ENCODE measurements at places on chromosomes 12 and 14.

GRCh38 chr12:93148412-93148811, 219.3 kb upstream of the EEA1 start:
- no peak for DNase-seq

- DNase-seq: no peak
Observed at GRCh38 chr14:104789752-104790743, 5.5 kb downstream of the AKT1 start.

- DNase-seq: no peak
Observed at GRCh38 chr12:41983856-41984255, 160.8 kb downstream of the GXYLT1 start.

GRCh38 chr12:43155376-43155775, 396.6 kb downstream of the ADAMTS20 start:
- DNase-seq: no peak

GRCh38 chr14:85223667-85224066, 306.3 kb upstream of the FLRT2 start:
- no peak for DNase-seq

GRCh38 chr14:105216490-105217247, 31.7 kb upstream of the BTBD6 start:
- no peak for DNase-seq

DNA sequence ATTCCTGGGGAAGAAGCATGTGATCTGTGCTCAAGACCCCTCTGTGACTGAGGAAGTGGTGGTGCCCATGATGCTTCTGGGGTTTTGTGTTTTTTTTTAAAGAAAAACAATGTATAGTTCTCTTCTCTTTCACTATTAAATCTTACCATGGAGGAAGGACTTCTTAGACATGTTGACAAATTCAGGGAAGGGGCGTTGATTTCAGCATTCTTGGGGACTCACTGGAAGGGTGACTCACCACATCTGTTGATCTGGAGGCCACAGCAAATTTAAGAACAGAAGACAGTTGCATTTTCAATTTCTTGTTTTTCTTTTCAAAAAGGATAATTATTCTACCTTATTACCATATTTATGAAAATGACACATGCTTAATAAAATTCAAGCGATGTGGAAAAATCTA, 152.9 kb upstream of the RTL1 start:
- DNase-seq: no peak

- no peak for DNase-seq
Observed at GRCh38 chr14:96920023-96920422, 122.8 kb downstream of the VRK1 start.

DNA sequence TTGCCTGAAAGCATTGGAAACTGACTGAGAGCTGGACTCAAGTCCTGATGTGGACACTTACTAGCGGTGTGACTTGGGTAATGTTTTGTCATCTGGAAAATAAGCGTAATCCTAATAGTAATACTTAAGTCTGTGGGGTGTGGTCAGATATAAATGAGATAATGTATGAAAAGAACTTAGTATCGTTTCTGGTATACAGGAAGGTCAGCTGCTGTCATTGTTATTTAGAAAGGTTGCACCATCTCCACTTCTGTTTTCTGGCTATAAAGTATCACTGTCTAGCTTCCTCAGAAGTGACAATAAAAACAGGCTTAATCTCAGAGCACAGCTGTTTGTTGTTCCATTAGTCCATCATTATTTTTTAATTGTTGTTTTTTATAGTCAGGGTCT, 34.1 kb upstream of the TUBA1C start:
- no peak for DNase-seq

GRCh38 chr12:118391836-118392235, 15.5 kb downstream of the SUDS3 start:
- no peak for DNase-seq

All from stimulated activated naive B cell treated with anti-CD40 and anti-IgM and Interleukin-4, amounts not matched to agents 10 μg/mL and 1 μg/mL and 100 μg/mL, for 72 hours (primary cell).